ENCODE measurements at places on chromosomes 13 and 19.
A peak's percentile ranks its signal among the peaks of the same experiment; 100 is the strongest.

DNA sequence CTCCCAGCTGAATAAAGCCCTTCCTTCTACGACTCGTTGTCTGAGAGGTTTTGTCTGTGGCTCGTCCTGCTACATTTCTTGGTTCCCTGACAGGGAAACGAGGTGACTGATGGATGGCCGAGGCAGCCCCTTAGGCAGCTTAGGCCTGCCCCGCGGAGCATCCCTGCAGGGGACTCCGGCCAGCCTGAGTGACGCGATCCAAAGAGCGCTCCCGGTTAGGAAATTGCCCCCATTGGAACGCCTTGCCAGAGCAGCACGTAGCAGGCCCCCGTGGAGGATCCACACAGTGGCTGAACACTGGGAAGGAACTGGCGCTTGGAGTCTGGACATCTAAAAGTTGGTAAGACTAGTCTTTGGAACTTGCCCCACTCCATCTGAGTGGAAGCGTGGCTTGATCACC, 296.8 kb upstream of the SGCG start:
- DNase-seq, result no peak

- DNase-seq, result no peak
Observed at GRCh38 chr13:23915308-23915707, 18.0 kb upstream of the C1QTNF9B start.

DNA sequence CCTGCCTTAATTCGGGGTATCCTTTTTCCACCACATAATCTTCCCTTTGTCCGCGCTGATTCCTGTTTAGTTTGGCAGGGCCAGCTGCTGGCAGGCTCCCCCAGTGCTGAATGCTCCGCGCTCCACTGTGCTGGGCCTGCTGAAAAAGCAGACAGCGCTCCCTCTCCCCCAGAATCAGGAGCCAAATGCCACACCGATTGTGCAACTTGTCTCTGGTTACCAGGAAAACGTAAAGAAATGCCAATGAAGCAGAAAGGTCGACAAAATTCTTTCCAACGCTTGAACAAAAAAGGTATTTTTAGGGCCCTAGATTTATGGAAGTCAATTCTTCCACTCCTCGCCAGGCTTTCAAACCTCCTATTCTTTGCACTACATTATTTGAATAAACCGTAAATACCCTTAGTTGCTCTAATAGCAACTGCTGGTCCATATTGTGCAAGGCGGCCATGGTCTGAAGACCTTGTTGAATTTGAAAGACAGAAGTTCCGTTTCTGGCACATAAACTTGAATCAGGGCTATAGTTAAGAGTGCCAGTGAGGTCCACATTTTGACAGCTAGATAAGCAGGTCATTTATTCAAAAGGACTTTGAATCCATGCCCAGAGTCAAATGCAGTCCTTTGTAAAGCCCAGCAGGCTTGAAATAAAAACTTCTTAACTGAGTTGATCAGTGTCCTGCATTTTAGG, 206.7 kb upstream of the RFC3 start:
- no peak for DNase-seq

GRCh38 chr19:17264641-17264979, at the start of gene USHBP1:
USHBP1 (minus strand) TSS chr19:17264745; CDS start chr19:17264299, 446 bp downstream.
- DNase-seq, result no peak

DNA sequence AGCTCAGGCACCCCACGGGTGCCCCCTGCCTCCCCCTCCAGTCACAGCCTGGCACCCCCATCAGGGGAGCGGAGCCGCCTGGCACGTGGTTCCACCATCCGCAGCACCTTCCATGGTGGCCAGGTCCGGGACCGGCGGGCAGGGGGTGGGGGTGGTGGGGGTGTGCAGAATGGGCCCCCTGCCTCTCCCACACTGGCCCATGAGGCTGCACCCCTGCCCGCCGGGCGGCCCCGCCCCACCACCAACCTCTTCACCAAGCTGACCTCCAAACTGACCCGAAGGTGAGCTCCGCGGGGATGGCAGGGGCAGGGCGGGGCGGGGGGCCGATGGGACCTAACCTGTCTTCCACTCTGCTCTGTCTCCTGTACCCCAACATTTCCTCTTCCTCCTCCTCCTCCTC, 25.0 kb downstream of the CKM start:
- DNase-seq, result no peak

- no peak for DNase-seq
Observed at GRCh38 chr13:90906554-90906953, 440.9 kb upstream of the MIR17HG start.

- no peak for DNase-seq
Observed at GRCh38 chr13:84749126-84749525, 866.9 kb upstream of the SLITRK1 start.

GRCh38 chr13:109415057-109415456, 371.3 kb downstream of the IRS2 start:
- DNase-seq, result no peak

- DNase-seq, result no peak
Observed at GRCh38 chr13:109738298-109738746, 48.1 kb downstream of the IRS2 start.

DNA sequence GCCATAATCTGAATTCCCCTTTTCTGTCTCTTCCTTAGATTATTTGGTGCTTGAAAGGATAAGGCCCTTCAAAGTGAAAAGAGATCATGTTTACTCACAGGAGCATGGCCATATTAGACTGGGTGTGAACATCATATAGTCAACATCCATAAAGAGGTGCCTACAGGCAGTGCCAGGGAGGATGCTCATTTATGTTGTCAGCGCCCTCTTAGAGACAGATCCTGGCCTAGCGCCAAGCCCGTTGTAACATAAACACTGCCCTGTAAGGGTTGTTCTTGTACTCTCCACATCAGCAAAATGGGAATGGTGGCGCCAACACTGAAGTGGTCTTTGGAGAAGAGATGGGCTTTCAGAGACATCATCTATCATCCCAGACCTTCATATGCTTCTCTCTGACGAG, 16.1 kb downstream of the PCDH8 start:
- DNase-seq, result no peak

GRCh38 chr13:37618554-37618953, 20.0 kb upstream of the POSTN start:
- no peak for DNase-seq

DNA sequence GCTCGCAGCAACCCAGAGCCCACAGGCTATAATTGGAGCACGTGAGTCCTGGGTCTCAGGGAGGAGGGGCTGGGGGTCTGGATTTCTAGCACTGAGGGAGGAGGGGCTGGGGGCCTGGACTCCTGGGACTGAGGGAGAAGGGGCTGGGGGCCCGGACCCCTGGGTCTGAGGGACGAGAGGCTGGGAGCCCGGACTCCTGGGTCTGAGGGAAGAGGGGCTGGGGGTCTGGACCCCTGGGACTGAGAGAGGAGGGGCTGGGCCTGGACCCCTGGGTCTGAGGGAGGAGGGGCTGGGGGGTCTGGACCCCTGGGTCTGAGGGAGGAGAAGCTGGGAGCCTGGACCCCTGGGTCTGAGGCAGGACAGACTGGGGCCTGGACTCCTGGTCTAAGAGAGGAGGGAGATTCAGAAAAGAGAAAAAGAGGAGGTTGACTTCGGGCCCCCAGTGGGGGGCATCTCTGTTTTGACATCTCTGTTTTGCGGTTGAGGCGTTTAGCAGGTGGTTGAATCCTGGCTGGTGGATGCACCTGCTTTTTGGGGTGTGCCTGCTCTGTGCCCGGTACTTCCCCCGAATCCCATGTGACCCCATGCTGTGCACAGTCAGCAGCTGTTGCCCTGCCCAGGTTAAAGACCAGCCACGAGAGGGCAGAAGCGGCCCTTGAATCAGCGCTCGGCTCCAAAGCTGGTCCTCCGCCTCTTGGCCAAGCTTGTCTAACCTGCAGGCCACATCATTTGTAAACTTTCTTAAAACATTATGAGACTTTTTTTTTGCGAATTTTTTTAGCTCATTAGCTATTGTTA, 10.5 kb downstream of the PVR start:
- DNase-seq, result peak; percentile 77

- DNase-seq, result no peak
Observed at GRCh38 chr13:37598597-37598996, at the start of gene POSTN. POSTN (minus strand) TSS chr13:37598768; CDS start chr13:37598726, 42 bp downstream.

GRCh38 chr13:110307767-110308655, 927 bp downstream of the COL4A2 start:
- no peak for DNase-seq

DNA sequence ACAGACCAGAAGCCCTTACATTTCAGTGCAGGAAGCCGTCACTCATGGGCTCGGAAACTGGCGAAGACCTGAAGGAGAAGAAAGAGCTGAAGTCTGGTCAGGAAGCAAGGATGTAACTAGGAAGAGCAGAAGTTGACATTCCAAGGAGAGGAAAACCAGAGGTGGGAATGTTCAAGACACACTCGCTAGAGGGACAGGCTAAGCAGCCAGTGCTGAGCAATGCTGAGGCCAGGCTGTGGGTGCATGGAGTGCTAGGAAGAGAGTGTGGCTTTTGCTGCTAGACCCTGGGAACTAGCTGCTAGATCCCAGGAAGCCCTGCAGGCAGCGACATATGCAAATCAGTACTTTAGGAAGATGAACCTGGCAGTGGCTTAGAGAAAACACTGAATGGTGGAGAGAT, 12.1 kb upstream of the URAD start:
- DNase-seq, result no peak

- peak; percentile 86 for DNase-seq
Observed at GRCh38 chr19:49664171-49665035, 1.3 kb downstream of the IRF3 start.

GRCh38 chr19:17658666-17659065, 29.5 kb downstream of the UNC13A start:
- DNase-seq, result no peak

DNA sequence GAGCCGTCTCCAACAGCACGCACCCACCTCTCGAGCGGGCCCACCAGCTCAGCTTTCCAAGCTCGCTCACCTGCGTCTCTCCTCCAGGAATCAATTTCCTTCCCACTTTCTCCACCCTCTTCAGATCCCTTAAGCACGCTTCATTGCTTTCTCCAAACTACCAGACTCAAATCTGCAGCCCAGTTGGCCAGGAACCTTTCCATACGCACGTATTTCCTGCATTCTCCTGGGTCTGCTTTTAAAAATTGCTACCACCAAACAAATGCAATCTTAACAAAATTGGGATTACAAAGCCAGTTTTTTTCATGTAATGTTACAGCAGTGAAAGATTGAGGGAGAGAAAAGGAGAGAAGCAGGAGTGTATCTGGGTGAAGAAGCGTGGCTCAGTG, 1.5 kb downstream of the ENOX1 start:
- no peak for DNase-seq

GRCh38 chr19:51337861-51338562, 3.9 kb downstream of the VSIG10L start:
- DNase-seq, result no peak

DNA sequence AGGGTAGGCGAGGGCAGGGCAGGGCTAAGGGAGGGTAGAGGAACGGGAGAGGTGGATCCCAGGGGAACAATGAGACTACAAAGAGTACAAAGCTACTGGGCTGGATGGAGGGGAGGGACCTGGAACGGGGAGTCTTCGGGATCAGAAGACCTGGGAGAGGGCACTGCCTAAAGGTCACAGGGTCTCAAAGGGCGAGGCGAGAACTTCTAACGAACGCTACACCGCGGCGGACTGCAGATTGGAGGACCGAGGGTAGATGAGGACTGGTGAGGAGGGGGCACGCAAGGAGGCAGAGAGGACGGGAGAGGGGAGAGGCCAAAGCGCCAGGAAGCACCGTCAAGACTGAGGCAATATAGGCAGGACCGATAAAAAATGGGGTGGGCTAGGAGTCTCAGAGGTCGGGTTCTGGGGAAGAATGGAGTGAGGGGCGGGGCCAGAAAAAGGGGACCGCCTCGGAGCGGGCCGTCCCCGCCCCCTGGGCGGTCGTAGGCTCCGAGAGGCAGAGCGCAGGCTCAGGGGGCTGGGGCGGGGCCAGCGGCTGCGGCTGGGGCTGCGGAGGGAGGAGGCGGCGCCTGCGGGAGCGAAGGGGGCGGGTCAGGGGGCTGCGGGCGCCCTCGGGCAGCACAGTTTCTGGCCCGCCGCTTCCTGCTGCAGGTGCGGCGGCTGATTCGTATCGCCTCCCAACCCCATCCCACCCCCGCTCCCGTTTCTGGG, 1.3 kb upstream of the KCNC3 start:
- peak; percentile 87 for DNase-seq

DNA sequence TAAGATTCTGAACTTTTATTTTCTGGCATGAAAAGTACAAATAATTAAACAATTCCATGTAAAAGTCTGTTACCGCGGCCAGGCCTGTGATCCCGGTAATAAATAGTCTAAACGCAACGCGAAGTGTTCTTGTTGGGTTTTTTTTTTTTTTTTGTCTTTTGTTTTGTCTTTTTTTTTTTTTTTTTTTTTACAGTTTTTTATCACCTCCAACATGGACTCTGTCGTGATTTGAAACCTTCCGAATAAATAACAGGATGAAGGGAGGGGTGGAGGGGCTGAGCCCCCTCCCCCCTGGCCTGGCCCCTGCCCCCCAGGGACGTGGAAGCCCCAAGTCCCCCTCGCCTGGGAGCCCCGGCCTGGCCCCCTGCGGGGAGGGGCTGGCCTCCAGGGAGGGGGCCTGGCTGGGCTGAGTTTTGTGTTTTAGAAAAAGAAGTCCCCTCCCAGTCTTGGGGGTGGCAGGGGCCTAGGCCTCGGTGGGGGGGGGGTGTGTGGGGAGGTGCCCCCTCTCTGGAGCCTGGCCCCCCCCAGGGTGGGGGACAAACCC, 16.0 kb downstream of the PRKCSH start:
- DNase-seq, result no peak

DNA sequence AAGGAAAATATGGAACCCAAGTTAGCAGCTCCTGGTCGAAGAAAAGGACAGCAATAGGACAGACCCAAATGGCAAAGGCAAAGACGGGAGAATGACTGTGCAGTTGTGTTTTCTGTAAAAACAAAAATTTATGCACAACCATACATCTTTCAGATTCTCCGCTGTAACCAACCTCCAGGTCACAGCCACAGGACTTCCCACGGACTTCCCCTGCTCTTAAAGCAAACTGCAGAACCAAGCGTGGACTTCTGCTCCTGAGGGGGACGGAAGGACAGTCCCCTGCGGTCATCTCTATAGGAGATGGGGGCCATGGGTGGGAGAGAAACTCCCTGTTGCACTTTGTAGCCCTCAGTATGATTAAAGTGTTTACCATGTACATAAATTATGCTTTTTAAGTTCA, 2.5 kb downstream of the GRTP1 start:
- DNase-seq, result no peak

DNA sequence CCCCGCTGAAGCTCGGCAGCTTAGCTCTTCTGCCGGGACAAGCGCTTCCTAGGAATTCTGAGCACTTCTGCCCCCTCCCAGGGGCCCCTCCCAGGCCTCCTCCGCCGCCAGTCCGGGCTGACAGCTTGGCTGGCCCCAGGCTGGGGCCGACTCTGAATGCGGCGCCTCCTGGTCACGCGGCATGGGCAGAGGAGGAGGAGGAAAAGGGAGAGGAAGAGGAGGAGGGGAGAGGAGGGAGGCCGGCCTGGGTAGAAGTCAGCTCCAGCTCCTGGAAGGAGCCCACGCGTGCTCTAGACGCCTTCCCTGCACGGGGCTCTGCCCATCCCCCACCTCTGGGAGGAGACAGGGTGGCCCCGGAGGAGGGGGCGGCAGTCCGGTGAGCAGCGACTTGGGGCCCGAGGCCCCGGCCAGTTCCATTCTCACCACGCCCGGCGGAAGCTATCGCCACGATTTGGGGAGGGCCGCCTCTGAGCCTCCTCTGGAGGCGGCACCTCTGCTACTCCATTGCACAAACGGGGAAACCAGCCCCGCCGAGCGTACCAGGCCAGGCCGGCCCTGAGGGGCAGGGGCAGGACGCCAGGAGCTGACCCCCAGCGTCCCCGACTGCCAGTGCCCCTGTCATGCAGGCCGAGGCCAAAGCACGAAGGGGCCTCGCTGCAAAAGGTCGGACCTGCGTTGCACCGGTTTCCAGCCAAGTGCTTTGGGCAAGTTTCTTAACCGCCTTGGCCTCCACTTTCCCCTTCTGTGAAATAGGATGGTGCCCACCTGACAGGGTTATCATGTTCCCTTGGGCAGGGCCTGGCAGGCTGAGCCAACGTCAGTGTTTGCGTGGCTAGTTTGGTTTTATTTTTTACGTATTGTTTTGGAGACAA, 31.6 kb downstream of the CCNE1 start:
- DNase-seq, result peak; percentile 22

GRCh38 chr13:49497272-49497671, 1.5 kb downstream of the PHF11 start:
- DNase-seq, result peak; percentile 4

Measured in activated naive CD8-positive, alpha-beta T cell treated with anti-CD3 and anti-CD28 coated beads for 36 hours (primary cell).